Stimulated activated CD4-positive, alpha-beta T cell treated with anti-CD3 and anti-CD28 coated beads, Interleukin-4, amount 100 ng/mL, for 4 hours (primary cell): ENCODE measurements at places on chromosomes 1 and 21.

GRCh38 chr1:78437396-78437795 is 53.4 kb upstream of the PTGFR start:
- no peak for DNase-seq

DNA sequence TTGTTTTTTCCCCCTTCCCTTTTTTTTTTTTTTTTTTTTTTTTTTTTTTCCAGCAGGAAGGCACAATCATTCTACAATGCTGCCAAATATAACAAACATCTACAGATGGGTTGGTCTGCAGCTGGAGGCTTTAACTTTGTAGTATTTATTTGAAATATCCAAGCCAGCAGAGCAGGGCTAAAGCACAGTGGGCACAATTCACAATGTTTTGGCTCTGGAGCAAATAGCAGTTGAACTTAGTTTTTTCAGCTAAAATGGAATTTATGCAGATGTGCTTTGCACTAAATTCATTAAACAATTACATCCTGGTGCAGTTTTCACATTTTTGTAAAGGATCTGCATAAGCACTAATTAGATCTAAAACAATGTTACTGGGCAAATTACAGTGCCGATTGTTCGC is 39.8 kb upstream of the ZBTB18 start:
- no peak for DNase-seq

GRCh38 chr1:155293086-155293749 is 8.0 kb downstream of the PKLR start:
- no peak for DNase-seq

DNA sequence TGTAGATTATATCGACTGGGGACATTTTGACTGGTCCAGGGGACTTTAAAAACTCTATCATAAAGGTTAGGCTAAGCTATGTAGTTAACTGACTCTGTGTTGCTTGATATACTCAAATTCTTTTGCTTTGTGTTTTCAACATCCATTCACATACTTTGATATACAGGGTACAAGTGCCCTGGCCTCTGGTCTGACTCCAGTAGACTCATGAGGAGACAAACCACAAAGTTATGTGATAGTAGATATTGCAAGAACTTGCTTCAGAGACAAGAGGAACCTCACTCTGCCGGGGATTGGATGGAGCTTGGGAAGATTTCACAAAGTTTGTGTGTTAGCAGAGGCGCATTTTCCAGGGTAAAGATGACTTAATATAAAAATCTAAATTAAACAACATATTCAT is 1.3 kb downstream of the GORAB start:
- DNase-seq: no peak

DNA sequence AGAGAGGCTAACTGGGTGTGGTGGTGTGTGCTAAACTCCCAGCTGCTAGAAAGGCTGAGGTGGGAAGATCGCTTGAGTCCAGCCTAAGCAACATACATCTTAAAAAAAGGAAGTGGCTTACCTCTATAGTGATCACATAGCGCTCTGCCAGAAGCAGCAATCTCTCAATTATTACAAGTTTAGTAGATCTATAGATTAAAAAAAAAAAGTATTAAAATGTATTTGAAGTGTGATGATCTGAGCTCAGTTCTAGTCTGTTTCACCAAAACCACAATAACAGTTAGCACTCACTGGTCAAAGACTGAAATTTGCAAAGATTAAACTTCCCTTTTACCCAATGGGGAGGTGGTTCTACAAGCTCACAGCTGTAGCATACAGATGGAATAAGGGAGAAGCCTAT is 76.3 kb downstream of the USP24 start:
- DNase-seq: no peak

DNA sequence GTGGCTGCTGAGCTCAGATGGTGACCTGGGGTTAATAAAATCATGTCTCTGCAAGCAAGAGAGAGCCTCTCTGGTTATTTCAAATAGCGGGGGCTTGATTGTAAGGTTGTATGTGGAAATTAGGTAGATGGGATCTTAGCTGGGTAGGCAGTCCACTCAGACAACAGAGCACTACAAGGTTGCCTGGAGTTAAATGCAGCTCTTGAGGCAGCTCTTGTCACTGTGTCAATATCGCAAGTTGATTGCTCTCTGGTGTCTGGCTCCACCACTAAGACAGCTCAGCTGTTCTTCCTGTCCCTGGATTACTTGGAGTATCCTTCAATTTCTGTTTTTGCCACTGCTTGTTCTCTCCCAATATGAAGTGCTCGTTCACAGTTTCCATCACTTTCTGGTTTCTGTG is 93.8 kb downstream of the C21orf91 start:
- no peak for DNase-seq

DNA sequence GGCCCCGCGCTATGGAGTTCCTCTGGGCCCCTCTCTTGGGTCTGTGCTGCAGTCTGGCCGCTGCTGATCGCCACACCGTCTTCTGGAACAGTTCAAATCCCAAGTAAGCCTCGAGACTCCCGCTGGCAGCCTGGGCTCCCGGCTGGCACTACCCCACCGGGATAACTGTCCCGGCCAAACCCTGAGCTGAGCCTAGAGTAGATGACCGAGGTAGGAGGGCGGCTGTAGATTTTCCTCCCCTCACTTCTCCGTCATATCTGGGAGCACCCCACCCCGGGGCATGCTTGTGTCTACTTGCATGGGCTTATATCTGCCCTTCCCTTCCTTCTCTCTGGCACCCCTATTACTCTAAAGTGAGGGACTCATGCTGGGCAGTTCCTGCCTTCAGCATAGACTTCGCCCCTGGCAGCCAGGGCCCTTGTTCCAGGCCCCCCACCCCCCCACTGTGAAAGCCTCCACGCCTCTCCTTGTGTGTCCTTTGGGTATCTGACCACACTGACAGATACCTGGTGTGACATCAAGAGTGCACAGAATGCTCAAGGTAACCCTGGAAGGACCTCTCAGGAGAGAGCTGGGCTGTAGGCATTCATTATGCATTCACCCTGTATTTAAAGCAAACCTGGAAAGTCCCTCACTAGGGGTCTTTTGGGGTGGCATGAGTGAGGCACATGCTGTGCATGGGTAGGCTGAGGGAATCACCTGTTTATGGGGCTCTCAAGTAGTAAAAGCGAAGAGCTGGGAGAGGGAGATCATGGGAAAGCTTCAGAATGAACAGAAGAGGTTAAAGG is 485 bp downstream of the EFNA1 start:
- no peak for DNase-seq

GRCh38 chr1:63752176-63752575 is 21.6 kb upstream of the ROR1 start:
- no peak for DNase-seq

GRCh38 chr1:74422421-74423292 is 89.8 kb downstream of the LRRC53 start:
- DNase-seq: no peak

DNA sequence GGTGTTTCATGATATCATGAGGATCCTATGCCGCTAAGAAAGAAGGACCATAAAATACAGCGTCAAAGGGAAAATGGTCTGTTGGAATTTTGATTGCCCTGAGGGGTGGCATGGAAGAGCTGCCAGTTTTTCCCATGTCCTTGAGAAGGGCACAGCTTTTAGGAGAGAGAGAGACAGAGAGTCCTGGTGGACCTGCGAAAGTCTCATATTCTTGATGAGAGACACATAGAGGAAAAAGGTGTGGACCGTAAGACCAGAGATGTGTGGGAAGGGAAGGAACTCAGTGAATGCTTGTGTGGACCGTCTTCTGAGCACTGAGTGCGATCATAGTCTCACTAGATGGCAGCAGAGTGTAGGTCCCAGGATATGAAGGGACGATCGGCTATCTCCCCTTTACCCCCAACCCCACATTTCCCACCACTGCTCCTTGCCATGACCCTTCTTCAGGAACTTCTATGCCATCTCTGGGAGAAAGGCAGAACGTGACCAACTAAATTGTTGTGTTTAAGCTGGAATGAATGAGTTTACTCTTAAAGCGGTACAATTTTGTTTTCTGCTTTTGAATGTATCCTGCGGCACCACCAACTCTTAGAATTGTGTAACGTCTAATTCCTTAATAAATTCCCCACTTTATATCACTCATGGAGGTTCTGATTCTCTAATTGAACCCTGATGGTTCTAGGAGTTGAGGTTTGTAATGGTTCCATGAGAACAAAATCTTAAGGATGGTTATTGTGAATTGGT is 117.7 kb downstream of the CTH start:
- no peak for DNase-seq

DNA sequence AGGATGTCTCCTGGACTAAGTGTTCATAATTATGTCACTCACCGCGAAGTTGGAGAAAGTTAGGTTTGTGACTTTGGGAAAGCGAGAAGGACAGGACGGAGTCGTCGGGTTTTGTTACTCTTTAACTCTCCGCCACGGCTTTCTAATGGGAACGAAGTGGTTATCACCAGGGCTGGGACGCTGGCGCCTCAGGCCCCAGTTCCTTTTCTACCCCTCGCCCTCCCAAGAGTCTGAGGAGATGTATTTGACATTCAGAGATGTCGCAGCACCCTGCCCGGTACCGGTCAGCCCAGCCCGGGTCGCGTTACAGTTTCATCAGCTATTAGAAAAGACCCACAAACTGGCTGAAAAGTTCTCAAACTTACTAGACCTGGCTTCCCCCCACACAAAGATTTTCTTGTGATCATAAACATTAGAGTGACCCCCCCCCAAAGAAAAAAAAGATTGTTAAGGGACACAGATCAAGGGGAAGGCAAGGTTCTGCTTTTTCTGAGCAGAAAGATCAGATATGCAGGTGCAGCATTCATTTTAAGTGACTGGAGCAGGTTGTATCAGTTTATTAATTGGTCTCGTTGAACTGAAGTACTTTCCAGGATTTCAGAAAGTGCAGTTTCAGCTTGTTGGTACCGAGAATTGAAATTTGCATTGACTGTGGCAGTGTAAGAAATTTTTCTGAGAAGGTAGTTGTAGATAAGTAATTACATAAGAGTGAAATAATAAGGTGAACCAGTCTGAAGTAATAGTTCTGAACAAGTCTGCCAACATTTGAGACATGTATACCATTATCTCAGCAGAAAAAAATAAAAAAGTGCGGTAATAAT is 859 bp upstream of the ZBTB18 start:
- no peak for DNase-seq

DNA sequence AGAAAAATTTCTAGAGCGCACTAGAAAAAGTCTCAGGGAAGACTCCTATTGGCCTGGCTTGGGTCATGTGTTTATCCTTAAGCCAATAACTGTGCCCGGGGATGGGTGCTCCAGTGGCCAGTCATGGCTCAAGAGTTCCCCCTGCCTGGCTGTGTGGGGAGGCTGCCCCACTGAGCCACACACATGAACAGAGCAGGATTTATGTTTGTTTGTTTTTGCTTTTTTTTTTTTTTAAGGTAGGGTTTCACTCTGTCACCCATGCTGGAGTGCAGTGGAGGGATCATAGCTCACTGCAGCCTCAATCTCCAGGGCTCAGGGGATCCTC is 21.8 kb downstream of the EDN2 start:
- no peak for DNase-seq

- no peak for DNase-seq
Observed at GRCh38 chr1:9041116-9041779, 15.0 kb upstream of the SLC2A7 start.

DNA sequence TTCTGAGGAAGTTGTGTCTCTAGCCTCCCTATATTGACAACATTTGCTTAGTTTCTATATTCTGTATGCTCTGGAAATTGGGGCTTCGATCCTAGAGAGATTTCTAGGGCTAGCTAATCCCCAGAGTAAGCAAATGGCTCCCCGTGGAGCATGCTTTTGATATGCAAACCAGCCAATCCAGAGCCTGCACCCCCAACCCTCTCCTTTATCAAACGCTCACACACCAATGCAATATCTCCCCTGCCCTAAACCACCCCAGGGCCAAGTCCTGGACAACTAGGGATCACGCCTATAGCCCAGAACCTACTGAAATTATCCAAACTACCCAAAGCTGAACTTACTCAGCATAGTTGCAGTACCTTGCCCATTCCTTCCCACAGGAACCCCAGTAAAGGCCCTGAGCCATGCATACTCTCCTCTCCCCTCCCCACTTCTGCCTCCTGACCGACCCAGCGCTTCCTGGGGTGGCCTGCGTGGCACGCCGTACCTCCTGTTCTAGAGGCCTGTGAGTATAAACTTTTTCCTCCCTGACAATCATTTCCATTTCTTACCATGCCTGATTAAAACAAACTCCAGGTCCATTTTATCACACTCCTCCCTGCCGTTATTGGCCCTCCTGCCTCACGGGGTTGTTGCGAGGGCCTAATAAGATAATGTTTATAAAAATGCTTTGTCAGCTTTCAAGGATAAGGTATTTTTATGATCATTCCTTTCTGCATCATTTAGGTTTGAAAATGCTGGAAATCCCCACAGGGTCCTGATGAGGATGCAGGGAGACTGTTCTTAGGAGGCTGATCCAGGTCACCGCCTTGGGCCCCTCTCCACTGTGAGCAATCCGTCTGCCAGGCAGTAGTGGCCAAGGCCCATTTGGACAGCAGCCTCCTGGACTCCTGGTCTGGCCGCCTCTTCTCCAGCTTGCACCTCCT is 102.7 kb downstream of the TENT5C start:
- no peak for DNase-seq

- DNase-seq: no peak
Observed at GRCh38 chr1:216910081-216910840, 187.0 kb upstream of the ESRRG start.

DNA sequence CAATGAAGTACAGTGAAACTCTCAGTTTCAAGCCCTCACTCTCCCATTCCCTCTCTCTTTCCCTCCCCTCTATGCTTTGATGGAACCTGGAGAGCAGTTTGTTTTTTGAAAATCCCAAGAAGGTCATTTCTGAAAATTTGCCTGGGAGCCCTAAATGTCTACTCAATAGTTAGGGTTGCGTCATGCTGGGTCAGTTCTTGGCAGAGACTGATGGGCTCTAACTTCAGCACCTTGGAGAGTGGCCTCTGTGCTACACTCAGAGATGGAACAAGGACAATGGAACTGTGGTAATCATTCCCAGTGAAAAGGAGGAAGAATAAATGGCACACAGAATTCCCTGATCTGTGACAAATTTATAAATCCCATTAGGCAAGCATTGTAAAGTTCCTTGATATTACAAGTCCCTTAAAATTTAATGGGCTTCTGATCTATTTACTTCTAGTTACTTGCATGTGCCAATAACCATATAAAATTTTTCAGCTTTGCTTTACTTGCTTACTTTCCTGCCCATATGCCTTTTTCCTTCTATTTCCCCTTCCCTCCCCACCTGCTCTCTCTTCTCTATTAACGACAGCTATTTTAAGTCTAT is 182.9 kb upstream of the KCND3 start:
- DNase-seq: no peak

DNA sequence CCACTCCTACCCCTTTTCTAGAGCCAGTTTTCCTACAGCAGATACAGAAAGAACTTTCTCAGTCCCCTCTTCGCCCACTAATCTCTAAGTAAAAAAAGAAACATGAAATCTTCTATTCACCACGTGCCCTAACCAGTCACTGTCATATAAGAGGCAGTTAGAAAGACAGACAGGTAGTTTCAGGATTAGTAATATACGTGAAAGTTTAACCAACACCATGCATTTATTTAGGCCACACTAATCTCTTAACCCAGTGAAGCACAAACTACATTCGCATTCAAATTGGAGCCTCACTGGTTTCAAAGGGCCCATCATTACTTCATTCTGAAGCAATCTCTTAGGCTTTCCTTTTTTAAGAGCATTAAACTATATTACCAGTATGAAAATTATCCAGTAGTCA is 10.1 kb downstream of the GPATCH2 start:
- DNase-seq: no peak

- no peak for DNase-seq
Observed at GRCh38 chr1:170049176-170049800, 25.2 kb downstream of the KIFAP3 start.
